ENCODE measurements at places on chromosomes 7 and 10.

DNA sequence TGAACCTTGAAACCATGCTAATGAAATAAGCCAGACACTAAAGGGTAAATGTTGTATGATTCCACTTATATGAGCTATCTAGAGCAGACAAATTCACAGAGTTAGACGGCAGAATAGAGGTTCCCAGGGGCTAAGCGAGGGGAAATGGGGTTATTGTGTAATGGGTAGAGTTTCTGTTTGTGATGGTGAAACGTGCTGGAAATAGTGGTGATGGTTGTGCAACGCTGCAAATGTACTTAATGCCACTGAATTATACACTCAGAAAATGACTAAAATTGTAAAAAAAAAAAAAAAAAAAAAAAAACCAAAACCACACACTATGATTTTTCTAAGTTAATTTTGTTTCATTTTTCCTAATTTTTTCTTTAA is 30.0 kb downstream of the SFXN4 start:
- DNase-seq, result no peak

GRCh38 chr10:88624840-88625239 is 38.3 kb downstream of the LIPJ start:
- DNase-seq, result no peak

- DNase-seq, result no peak
These were observed 36.6 kb downstream of the GTF2IRD1 start for GRCh38 chr7:74489997-74490945.

DNA sequence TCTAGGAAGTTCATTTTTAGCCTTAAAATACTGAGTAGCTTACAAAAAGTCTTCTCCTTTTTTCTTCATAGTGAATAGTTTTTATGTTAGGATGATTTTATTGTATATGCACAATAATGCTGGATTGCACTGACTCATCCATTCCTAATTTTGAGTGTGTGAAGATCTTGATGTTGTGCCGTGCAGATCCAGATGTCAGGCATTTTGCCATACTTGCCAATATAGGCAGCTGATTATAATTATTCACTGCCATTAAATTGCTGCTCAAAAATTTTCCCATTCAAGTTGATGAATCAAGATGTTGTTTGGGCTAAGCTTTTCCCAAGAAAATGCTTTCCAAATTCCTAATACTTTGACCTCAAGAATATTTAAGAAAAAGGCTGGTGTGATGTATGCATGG is 218.3 kb downstream of the AHR start:
- DNase-seq, result no peak

DNA sequence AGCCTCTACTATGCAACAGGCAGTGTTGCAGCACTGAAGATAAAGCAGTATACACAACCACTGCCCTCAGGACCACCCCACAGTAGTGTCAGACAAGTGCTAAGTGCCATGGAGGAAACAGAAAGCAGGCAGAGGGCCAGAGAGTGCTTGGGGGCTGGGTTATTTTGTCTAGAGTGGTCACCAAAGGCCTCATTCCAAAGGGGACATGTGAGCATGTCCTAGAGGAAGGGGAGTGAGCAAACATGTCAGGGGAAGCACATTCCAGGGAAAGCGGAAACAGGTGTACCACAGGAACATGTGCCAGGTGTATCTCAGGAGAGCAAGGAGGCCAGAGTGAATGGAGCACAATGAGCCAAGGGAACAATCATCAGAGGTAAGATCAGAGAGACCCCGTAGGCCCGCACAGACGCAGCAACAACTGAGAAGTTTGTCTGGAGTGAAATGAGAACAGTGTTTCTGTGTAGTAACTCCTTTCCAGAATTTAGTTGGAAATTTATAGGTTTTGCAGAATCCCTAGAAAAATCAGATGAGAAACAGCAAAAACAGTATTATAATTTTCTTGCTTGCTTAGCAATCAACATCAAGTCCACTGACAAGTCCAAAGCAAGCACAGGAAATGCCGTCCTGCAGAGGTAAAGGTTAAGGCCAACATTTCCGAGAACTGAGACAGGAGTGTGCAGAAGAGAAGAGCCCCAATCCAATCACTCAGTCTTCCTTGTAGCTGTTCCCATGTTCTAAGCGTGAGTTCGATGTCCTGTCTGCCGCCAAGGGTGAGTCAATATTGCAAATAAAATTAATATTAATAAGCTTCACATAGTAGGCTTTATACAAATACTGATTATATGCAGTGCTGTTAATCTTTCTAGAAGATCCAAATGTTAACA is 67.3 kb downstream of the SGMS1 start:
- no peak for DNase-seq

DNA sequence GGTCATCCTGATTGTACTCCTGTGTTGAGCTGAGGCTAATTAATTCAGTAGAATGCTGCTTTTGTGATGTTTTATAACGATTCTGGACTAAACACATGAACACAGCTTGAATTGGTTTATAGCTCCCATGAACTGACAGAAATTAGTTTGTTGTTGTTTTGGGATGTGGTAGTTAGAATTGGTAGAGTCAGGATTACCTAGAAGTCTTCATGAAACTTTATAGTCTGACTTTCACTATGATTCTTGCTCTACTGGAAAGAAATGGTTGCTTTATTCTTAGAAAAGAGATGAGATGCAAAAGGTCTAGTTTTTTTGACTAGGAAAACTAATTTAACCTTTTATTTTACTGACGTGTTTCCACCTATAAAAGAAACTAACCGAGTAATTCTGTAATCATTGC is 23.4 kb upstream of the TRUB1 start:
- DNase-seq, result no peak

DNA sequence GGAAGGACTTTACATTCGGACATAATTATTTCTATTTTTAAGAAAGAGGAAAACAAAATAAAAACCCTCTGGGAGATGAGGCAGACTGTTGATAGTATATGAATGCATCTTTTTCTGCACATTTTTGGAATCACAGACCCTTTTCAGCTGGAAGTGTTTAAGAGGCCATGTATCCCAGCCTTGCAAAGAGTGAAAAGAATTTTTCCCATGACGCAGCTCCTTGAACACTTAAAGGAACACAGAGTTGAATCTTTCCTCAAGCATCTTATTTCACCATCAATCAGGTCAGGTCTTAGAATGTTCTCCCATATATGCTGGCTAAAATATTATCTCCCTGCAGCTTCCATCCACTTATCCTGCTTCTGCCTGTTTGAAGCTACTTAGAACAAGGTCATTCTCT is 45.9 kb upstream of the PAPSS2 start:
- no peak for DNase-seq

DNA sequence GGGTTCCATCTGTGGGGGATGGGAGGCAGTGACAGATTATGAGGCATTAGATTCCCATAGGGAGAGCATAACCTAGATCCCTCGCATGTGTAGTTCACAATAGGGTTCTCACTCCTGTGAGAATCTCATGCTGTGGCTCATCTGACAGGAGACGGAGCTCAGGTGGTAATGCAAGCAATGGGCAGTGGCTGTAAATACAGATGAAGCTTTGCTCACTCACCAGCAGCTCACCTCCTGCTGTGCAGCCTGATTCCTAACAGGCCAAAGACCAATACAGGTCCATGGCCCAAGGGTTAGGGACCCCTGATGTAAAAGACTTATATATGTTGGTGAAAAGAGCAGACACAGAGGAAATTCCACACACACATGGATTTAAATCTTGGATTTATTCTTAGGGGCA is 370.2 kb downstream of the NRG3 start:
- no peak for DNase-seq

- DNase-seq, result no peak
These were observed 22.9 kb upstream of the NANOS1 start for GRCh38 chr10:119006451-119007210.

- DNase-seq, result no peak
These were observed 137.8 kb upstream of the CNTNAP2 start for GRCh38 chr7:145978769-145979168.

DNA sequence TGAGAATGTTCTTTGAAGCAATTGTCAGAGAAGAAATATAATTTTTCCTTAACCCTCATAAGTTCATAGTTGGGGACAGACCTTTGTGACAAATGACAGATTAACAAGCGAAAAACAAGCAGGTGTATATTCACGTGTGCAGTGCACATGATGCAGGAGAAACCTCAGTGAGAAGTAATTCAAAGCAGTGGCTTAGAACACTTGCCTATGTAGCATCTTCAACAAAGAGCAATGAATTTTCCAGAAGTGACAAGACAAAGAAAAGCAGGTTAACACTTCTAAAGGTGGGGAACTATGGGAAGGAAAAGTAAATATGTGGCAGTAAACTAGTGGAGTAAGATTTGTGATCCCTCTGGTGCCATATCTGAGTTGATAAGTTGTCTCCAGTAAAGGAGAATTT is 65.8 kb downstream of the MCU start:
- DNase-seq, result no peak

DNA sequence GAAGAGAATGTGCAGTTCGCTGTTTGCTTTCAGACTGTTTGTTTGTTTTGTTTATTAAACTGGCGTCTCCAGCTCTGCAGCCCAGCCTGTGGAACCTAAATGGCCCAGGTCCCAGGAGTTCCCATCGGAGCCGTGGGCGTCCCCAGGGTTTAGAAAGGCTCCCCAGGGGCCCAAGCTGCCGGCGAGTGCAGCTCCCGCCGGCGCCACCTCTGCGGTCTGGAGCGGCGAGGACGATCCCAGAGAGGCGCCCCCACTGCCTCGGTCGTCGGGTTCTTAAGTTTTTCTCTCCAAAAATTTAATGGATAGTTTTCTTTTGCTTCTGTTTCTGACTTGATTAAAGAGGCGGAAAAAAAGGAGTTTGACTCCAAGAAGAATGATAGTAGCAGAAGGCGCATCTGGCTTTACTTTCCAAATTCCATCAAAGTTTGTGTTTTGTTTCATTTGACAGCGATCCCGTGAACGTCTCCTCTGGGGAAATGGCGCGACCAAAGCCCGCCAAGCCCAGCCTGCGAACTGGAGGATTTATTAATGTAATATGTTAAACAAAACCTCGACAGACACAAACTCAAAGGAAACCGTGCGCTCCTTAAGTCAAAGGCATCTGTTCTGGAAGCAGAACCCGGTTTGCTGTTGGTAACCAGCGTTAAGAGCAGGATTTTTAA is 718 bp upstream of the FZD1 start:
- peak; percentile 5 for DNase-seq

GRCh38 chr7:109950821-109951564 is 1139.9 kb upstream of the LRRN3 start:
- no peak for DNase-seq

DNA sequence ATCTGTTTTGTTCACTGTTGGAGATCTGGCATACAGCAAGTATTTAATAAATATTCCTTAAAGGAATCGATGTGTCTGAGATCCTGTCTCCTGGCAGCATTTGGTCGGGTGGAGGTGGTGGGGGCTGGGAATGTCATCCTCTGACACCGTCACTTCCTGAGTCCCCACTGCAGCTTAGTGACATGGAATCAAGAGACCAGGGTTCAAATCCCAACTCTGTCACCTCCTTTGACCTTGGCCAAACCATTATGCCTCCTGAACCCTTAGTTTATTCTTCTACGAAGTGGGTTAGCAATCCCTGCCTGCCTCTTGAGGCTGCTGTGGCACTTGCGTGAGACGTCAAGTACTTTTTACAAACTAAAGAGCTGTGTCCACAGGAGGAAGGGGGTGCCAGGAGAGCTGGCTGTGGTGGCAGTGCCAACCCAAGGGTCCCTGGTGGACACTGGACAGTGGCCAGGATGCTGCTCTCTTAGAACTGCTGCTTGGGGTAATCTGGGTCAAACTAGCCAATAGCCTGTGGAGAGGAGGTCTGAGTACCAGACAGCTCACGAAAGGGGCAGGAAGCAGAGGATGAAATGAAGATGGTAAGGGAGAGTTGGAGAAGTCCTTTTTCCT is 8.0 kb upstream of the ZMIZ1 start:
- no peak for DNase-seq

- no peak for DNase-seq
These were observed 140.5 kb downstream of the PRKAG2 start for GRCh38 chr7:151736403-151736909.

DNA sequence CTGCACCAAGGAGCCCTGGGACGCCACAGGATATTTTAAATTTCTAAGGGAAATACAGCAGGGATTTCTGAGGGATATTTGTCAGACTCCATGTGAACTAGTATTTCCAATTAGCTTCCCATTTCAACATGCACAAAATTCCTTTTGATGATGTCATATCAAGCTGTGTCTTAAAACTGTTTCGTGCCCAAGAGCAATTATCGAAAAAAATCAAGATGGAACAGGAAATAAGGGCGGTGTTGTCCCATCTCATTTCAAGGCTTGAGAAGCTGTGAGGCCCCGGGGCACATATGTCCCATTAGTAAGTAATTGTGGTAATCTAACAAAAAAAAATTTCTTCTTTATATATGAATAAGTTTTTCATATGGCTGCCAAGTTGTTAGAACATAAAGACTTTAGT is 47.4 kb downstream of the PPP1R17 start:
- no peak for DNase-seq

- no peak for DNase-seq
These were observed 238.8 kb downstream of the ARL4A start for GRCh38 chr7:12926206-12926605.

GRCh38 chr10:131830446-131831130 is 70.2 kb upstream of the PPP2R2D start:
- DNase-seq, result no peak

DNA sequence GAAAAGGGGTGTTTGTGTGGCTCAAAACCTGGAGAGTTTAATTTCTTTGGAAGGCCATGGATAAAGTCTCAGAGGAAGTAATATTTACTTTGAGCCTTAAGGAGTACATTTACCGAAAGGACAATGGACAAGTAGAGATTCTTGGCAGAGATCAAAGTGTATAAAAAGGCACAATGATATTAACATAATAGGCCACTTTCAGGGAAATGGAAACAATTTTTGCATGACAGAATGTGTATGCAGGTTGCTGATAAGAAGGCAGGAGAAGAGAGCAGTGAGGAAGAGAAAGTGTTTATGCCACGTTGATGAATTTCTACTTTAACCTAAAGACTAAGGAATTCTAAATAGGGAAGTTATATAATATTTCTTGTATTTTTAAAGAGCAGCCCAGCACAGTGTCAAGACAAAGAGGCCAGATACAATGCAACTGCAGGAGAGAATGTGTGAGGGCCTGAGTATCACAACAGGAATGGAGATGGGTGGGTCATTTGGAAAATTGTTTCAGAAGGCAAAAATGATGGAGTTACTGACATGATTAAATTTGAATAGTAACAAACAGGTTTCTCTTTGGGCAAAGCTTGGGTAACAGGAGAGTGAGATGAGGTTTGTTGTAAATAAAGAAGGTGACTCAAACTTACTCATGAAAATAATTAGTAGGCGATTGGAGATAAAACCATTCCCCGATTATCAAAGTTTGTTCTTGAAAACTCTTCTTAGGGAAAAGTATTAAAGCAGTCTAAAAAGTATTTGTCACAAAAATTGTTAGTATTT is 84.1 kb downstream of the THSD7A start:
- no peak for DNase-seq

GRCh38 chr7:155208681-155209477 is 88.8 kb upstream of the INSIG1 start:
- peak; percentile 28 for DNase-seq

DNA sequence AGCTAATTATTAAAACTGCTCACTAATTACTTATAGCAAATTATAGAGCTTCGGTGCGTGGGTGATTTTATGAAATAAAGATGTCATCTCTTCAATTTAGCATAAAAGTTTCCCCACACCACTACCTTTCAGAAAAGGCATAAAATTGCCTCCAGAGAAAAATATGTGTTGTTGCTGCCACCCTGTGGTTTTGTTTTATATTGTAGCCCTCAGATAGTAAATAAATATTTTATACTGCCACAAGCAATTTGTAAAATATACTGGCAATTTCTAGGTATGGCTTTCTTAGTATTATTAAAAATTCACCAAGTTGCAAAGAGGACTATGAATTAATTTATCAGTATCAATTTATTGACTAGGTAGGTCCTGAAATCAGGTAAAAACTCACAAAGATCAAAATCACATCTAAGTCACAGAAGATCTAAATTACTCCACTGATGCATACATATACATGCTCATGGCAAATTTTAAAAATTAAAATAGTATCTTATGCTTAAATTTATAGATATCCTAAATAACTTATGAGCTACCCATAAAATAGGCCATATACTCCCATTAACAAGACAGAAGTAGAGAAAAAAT is 26.5 kb downstream of the ASNS start:
- peak; percentile 19 for DNase-seq

Measured in stimulated activated CD4-positive, alpha-beta T cell treated with anti-CD3 and anti-CD28 coated beads, Interleukin-15, amount 100 ng/mL, for 24 hours (primary cell).